ENCODE measurements at places on chromosomes 3 and 15.

- DNase-seq, result no peak
These were observed 71.2 kb downstream of the TIGIT start for GRCh38 chr3:114364806-114365654.

- DNase-seq, result no peak
These were observed 150.0 kb downstream of the MEIS2 start for GRCh38 chr15:36950371-36950770.

GRCh38 chr3:194930377-194931204 is 244.9 kb downstream of the FAM43A start:
- DNase-seq, result no peak

GRCh38 chr3:120681018-120681417 is 1.0 kb downstream of the HGD start:
- no peak for DNase-seq

DNA sequence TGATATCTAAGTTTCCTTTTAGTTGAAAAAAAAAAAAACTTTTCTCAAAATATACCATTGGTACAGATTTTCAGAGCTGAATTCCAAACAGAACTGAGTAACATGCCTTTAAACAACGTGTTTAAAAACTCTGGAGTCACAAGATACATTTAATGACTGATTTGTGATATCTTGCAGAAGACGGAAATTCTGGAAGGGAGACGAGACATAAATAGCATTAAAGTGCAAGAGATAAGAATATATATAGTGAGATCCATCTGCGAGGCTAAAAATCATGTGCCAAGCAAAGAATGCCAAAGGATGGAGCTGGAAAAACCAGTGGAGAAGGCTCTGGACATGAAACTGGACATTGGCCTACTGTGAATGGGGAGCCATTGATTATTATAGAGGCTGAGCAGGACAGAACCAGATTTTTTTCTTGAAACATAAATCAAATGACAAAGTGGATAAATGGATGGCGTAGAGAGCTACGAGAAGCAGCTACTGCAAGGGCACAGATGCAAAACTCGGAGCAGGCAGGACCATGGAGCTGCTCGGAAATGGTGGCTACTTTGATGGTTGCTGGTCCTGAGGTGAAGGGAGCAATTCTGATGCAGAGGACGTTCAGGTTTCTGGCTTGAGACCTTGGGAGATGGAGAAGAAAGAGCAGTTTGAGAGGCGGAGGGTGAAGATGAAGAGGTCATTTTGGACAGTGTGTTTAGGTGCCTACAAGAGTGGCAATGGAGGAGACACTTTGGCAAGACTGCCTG is 88.8 kb downstream of the CPN2 start:
- no peak for DNase-seq

- DNase-seq, result no peak
These were observed 84.3 kb downstream of the SHQ1 start for GRCh38 chr3:72763751-72764440.

- no peak for DNase-seq
These were observed 984 bp downstream of the RNU6-1 start for GRCh38 chr15:67838789-67839332.

DNA sequence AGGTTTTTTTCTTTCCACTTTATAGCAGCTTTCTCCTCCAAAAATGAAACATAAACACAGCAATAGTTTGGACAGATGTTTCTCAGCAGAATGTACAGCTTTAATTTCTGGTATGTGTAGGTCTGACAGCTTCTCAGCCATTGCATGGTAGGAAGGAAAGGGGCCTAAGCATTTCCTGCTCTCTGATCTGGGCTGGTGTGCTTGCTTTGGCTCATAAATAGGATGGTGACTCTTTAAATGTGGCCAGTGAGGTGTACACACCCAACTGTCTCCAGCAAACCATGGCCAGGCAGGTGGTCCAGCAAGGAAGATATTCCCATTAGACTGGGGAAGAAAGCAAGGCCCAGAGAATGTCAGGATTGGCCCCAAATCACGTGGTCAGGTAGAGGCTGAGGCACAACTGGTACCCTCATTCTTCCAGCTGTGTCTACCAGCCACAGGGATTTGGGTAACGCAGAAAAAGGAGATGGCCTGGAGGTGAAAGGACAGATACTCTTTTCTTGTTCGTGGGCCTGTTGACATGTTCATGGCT is 52.1 kb downstream of the ITGA11 start:
- DNase-seq, result peak; percentile 34

GRCh38 chr15:66142285-66142684 is 111.3 kb downstream of the MEGF11 start:
- DNase-seq, result no peak

DNA sequence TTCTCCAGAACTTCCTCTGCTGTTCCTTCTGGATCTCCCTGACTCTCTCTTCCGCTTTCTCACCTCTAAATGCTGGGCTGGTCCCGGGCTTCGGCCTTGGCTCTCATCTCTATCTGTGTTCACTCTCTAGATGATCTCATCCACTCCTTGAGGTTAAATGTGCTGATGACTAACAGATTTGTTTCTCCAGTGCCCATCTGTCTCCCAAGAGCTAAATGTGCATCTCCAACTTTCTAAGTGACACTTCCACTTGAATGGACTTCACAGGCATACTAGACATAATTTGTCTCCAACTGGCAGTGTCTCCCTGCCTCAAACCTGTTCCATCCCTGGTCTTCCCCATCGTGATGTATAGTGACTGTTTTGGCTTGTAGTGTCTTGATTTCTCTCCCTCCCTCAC is 95.3 kb downstream of the ITPR1 start:
- DNase-seq, result no peak

GRCh38 chr3:53217175-53217574 is 38.6 kb downstream of the TKT start:
- no peak for DNase-seq

- DNase-seq, result no peak
These were observed 153.8 kb downstream of the SEMA6D start for GRCh38 chr15:47870956-47871625.

GRCh38 chr15:34625007-34625406 is 41.6 kb upstream of the GOLGA8B start:
- no peak for DNase-seq

DNA sequence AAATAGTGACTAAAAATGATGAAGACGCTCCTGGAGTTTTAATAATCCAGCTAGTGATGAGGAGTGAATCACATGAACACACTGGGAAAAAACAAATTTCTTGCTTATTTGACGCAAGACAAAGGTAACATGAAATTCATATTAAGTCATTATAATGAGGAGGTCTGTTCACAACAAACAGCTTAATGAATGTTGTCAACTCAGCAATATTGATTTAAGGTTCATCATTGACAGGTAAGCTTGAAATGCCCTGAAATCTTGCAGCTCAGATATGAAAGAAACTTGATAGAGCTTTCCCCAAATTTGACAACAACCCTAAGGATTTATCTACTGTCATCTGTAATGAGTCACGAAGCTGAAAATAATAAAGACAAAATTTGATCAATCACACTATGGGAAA is 108.1 kb upstream of the SELENOK start:
- no peak for DNase-seq

DNA sequence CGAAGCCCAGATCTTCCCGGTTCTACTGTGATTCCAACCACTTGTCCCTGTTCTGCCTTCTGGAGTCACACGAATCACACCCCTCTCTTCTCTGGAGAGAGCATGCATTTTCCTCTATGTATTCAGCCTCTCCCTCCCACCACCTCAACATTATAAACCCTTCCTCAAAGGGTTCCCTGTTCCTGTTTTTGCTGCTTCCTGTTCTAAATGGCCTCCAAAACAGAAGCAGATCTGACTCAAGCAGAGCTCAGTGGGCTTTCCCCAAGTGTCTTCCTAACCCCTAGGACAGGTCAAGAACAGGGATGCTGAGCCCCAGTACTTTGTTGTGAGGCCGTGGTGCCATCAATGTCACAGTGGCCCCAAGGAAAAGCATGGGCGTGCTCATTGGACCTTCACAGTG is 75.7 kb upstream of the ARNT2 start:
- DNase-seq, result no peak

GRCh38 chr15:27928386-27928785 is 170.7 kb downstream of the OCA2 start:
- no peak for DNase-seq

GRCh38 chr3:16520241-16520969 is 6.9 kb upstream of the RFTN1 start:
- no peak for DNase-seq

DNA sequence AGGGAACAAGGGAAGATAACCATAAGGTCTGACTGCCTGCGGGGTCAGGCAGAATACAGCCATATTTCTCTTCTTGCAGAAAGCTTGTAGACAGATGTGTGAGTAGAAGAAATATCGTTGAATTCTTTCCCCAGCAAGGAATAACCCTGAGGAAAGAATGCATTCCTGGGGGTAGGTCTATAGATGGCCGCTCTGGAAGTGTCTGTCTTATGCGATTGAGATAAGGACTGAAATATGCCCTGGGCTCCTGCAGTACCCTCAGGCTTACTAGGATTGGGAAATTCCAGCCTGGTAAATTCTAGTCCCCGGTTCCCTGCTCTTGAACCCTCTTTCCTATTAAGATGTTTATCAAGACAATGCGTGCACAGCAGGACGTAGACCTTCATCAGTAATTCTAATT is 15.8 kb upstream of the SST start:
- no peak for DNase-seq

- no peak for DNase-seq
These were observed 81.4 kb upstream of the TBC1D5 start for GRCh38 chr3:17823816-17824215.

- peak; percentile 71 for DNase-seq
These were observed 44.5 kb downstream of the OXNAD1 start for GRCh38 chr3:16309558-16309957.

GRCh38 chr15:78906316-78906620 is 33.6 kb downstream of the MORF4L1 start:
- DNase-seq, result no peak

DNA sequence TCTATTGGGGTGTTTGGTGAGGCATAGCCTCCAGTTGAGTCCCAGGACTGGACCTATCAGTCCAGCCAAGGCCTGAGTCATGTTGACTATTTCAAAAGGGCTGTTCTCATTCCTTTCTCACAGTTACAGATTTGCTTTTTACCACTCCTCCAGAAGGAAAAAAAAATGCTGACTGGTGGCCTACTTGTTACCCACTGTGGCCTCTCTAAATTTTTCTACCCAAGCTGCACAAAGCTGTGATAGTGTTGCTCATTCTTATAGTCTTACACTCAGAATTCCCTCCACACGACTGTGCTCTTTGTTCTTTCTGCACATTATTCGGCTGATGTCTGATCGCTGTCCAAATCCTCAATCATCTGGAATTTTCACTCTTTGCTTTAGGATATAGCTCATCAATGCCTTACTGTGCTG is 1142.2 kb downstream of the IGSF11 start:
- no peak for DNase-seq

DNA sequence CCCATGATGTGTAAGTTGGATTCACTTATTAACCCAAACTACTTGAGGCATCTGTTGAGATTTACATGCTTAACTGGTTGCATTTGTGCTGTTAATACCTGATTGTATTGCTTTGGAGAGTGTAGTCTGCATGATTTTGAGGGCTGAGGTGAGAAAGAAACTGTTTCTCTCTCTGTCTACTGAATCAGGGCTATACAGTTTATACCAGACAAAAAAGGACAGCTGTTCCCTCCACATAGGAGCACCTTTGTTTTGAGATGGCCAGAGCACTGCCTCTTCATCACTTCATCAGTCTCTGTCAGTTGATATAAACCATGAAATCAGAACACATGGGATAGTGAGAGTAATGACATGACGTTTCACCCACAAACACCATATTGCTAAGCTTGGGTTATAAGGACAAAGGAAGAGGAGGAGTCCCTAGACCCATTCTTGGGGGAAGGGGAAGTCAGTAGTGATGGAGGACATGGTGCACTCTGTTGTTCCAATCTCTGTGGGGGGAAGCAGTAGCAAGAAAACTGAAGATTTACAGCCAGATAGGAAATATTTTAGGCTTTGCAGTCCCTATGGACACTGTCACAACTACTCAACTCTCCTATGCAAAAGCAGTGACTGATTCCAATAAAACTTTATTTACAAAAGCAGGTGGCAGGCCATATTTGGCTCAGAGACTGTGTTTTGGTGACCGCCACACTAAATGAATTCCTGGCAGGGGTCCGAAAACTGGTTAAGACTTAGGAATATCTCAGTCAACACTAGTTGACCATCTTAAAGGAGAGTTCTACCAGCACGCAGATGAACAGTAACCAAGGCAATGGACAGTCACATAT is 123.9 kb upstream of the NR2E3 start:
- no peak for DNase-seq

DNA sequence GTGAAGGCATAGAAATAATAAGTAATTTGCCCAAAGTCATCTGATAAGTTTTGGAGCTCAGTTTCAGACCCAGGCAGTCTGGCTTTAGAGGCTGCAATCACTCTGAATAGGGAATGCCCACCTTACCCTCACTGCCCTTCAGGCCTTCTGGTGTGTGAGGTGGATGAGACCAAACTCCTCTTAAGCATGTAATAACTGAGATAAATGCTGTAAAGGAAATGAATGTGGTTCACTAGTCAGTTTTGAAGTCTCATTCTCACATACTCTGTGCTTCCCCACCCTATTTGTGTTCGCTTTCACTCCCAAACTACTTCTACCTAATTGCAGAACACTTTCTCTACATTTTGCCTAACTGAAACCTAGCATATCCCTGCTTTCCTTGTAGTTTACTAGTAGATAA is 144.1 kb downstream of the FILIP1L start:
- no peak for DNase-seq

DNA sequence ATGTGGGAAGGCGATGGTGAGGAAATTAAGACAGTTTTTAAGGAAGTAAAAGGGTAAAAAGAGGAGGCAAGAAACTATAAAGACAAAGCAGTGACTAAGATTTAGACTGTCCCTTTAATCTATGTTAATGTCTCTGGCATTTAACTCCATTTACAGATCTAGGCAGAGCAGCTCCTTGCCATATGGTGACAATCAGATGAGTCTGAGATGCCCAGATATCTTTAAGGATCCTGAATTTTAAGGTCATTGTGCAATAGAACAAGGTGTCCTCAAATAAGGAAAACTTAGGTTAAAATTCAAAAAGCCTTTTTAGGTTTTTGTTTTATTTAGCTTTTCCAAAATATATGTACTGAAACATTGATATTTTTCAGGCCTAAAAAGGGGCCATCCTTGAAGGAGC is 24.1 kb downstream of the RASGRP1 start:
- no peak for DNase-seq

- DNase-seq, result no peak
These were observed 96.0 kb upstream of the NPHP3 start for GRCh38 chr3:132818251-132818650.

GRCh38 chr3:75136100-75136897 is 521.8 kb upstream of the CNTN3 start:
- no peak for DNase-seq

DNA sequence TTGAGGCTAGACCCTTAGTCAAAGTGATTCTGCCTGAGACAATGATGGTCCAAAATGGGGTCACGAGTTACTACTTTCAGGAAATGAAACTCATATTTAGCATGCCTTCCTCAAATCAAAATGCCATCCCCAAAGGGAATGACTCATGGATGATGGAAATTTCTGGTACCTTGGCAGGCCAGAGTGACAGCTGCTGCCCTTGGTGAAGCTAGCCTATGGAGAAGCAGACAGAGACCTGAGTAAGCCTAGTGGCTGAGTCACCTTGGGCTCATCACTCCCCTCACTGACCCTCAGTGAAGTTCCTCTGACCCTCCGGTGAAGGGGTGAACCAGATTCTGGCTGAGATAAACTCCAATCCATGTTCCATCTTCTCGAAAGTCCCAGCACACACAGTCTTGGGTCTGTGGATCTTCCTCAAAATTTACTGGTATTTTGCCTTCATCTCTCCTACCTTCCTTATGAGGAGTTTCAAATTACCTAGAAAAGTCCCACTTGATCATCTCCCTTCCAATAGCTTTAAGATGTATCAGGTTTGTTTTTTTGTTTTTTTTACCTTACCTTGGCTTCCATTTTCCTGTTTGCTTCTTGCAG is 54.5 kb upstream of the ABHD17C start:
- DNase-seq, result no peak

All from activated naive CD4-positive, alpha-beta T cell treated with anti-CD3 and anti-CD28 coated beads, Interleukin-2, amount 10 ng/mL, durations not matched to agents 7 days and 5 days (primary cell).